ENCODE measurements at places on chromosomes 1 and 21. TPM values are rescaled to one million over a fixed set of nuclear protein-coding genes. Genes with fewer than 3 reads are reported as not detected.

The CENPF gene
- polyA plus RNA-seq = 134 TPM

The BARHL2 gene
- not detected for polyA plus RNA-seq

The HES3 gene
- polyA plus RNA-seq = not detected

The VHLL gene
- not detected for polyA plus RNA-seq

The CD52 gene
- polyA plus RNA-seq = 4.6 TPM

The PLA2G5 gene
- polyA plus RNA-seq = 0.46 TPM

GRCh38 chr1:205983925-205984725 is 19.1 kb downstream of the RAB7B start:
- peak; percentile 43 for DNase-seq

- DNase-seq = no peak
Measured at GRCh38 chr1:98704474-98704873, 43.0 kb downstream of the SNX7 start.

- DNase-seq = no peak
Measured at GRCh38 chr21:39359382-39359781, 10.5 kb upstream of the HMGN1 start.

- DNase-seq = no peak
Measured at GRCh38 chr1:52579415-52579814, 22.8 kb upstream of the GPX7 start.

DNA sequence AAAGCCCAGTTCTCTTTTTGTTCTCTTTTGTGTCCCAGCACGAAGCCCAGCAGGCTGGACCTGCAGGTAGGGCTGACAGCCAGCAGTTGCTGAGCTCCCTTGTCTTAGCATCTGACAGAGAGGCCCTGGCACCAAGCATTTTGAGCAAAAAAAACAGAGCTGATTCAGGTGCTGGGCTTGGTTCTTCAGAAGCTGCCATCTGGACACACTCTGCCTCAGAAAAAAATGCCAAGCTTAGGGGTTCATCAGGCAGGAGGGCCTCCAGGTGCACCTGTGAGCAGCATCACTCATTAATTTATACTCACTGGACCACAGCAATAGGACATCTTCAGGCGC is 167.1 kb upstream of the PLD5 start:
- no peak for DNase-seq

DNA sequence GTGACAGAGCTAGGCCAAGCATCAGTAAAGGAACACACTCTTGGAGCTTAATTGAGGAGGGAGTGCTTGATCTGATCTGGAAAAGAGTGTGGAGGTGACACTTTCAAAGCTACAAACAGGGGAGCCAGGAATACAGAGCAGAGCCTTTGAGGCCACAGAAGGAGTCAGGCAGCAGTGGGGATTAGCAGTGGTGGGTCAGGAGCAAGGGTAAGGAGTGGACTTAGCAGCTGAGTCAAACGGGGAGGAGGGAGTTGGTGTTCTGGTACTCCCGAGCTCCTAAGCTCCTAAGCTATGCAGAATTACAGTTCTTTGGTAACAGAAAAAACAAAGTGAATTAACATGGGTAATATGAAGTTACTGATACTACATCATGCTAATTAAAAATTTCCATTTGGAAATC is 14.5 kb downstream of the RAB4A start:
- DNase-seq = no peak

DNA sequence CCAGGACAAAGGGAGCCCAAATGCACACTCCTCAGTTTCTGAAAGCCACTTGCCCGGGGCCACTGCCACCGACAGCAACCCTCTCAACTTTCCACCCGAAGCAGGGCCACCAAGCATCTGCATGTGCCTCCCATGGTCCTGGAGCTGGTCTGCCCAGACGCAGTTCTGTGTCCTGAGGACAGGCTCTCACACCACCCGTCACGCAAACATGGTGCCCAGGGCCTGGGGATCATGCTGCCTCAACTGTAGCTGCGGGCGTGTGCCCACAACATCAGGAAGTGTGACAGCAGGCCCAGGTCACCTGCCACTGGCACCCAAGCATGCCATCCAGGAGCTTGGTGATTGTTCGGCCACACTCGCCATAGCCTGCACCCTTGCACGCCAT is 14.4 kb downstream of the GBP1 start:
- no peak for DNase-seq

DNA sequence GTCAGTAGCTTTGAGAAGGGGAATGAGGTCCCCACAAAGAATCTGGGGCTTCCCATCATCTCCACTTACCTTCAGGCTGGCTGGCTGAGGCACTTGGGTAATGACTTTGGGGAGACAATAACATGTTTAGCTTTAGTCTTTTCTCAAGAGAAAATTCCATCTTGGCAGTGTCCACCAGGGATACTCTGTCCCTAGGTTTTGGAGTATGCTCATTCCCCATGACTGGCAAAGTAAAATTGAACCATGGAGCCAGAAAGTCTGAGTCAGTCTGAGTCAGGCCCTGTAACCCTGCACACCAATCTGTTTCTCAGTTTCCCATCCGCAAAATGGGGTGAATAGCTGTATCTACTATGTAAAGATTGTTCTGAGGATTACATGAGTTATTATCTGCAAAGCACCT is 28.2 kb downstream of the RUNX1 start:
- no peak for DNase-seq

DNA sequence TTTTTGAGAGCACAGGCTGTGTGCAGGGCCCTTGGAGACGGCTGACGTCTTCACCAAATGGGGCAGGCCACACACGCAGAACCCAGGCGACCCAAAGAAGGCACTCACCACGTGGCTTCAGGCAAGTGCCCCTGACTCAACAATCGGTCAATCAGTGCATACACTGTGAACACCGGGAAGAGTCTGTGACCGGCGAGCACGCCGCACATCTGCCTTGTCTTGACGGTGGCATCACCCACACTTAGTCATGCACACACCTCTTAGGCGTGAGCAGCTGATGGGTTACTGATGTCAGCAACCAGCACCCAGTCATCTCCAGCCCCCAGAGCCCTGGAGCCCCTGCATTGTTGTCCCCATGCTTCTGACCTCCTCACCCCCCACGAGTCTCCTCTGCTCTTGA is 4.9 kb upstream of the LRRC3 start:
- DNase-seq = no peak

DNA sequence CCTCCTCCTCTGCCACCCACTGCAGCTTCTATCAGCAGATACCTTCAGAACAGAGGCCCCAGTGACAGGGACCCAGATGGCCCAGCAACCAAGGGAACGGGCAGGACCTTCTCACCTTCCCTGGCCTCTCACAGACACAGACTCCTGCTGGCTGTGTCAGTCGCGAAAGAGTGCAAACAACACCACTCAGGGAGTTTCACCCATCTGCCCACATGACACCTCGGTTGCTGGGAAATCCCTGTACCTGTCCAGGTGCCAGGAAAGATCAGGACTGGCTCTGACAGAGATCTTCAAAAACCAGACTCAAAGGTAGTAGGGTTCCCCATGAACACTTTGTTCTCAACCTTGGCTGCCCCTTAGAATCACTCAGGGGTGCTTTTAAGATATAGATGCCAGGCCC is 83.5 kb upstream of the HIVEP3 start:
- DNase-seq = no peak

DNA sequence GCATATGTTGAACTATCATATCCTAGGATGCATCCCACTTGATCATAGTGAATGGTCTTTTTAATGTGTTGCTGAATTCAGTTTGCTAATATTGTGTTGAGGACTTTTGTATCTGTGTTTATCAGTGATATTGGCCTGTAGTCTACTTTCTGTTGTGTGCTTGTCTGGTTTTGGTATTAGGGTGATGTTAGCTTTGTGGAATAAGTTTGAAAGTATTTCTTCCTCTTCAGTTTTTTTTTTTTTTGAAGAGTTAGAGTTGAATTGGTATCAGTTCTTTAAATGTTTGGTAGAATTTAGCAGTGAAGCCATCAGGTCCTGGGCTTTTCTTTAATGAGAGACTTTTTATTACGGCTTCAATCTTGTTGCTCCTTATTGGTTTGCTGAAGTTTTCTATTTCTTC is 162.3 kb downstream of the VAV3 start:
- no peak for DNase-seq

DNA sequence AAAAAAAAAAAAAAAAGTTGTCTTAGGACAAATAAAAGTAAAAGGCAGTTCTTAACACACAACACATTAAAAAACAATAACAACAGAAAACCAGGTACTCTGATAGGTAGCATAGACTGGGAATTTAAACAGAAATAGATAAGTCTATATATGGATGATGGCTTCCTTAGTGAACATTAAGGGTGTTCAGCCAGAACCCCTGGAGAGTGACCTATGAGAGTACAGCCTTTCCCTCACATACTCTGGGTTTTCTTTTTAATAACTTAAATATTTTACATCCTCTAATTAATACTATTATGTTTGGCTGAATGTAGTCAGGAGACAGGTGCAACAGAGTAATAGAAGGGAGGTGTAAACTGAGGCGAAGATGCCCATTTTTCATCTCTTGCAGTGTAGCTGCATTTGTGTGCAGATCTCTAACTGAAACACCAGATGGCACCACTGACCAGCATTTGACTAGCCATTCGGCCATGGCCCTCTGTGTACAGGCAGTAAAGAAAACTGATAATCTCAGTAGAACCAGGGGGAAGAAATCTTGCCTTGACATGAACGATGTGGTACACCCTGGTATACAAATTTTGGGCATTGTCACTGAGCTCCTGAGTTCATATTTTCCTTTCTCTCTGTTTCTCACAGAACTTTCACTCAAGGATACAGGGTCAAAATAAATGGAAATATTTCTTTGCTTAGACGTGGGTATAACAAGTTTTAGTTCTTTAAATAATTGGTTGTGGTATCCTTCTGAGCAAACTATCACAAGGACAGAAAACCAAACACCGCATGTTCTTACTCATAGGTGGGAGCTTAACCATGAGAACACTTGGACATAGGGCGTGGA is 7.6 kb downstream of the TTF2 start:
- no peak for DNase-seq

DNA sequence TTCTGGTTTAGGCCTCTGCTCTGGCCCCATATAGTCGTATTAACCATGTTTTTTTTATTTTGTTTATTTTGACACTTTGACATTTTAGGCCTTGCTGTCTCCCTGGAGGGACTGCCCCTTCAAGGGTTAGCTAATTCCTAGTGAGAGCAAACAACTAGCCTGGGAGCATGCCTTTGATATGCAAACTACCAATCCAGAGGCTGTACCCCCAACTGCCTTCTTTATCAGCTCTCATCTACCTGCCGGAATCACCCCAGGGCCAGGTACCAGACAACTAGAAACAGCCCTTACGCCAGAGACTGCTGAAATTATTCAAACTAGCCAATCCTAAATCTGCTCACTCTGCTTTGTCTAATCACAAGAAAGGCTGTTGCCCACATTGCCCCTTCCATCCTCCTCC is 13.0 kb upstream of the ST6GALNAC5 start:
- no peak for DNase-seq

DNA sequence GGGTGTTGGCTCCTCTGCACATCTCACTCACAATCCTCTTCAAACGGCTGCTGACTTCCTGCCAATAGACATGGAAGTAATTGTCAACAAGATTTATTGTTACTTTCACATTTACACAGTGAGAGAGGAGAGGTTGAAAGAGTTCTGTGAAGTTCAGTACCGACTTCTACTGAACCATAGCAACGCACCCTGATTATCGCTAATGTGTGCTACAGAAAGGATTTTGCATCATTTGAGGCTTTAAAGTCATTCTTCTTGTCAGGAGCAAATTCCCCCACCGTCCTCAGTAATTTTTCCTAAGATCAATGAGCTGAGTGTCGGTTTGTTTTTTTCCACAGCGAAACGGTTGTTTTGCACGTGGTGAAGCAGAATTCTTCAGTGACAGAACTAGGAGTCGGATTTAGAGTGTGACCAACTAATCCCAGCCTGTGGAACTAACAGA is 361.0 kb downstream of the ADGRL2 start:
- DNase-seq = peak; percentile 47

All from right lung (tissue), 10 donors.